ENCODE measurements at places on chromosomes 13 and 19.

DNA sequence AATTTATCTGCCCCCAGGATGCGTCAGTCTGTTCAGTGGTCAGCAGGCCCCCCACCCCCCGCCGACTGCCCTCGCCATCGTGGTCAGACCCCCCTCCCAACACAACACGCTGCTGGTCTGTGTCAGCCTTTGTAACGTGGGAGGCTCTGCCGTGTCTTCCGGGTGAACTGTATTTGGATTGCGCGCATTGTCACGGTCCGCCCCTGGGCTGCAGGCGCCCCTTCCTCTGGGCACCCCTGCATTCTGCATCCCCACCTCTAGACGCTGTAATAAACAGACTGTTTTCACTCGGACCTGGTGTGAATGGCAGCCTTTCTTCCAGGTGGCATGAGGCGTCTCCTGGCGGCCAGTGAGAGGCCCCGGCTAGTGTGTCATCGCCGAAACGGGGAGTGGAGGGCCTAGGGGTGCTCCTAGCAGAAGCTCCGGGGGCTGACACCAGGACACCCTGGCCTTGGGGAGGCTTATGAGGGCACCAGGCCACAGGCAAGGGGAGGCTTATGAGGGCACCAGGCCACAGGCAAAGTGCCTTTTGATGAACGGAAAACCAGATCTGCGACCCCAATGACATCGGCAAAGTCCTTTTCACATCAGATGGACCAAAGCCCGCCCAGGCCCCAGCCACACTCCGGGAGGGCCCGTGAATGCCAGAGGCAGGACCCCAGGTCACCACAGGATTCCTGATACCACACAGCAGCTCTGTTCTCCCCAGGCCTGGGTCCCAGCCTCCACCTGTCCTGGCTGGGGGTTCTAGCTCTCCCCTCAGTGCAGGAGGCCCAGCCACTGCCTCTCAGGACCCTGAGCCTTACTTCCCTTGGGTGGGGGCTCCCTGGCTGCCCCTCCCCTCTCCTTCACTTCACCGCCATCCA is 3.6 kb downstream of the PLEKHJ1 start:
- DNase-seq, result no peak

DNA sequence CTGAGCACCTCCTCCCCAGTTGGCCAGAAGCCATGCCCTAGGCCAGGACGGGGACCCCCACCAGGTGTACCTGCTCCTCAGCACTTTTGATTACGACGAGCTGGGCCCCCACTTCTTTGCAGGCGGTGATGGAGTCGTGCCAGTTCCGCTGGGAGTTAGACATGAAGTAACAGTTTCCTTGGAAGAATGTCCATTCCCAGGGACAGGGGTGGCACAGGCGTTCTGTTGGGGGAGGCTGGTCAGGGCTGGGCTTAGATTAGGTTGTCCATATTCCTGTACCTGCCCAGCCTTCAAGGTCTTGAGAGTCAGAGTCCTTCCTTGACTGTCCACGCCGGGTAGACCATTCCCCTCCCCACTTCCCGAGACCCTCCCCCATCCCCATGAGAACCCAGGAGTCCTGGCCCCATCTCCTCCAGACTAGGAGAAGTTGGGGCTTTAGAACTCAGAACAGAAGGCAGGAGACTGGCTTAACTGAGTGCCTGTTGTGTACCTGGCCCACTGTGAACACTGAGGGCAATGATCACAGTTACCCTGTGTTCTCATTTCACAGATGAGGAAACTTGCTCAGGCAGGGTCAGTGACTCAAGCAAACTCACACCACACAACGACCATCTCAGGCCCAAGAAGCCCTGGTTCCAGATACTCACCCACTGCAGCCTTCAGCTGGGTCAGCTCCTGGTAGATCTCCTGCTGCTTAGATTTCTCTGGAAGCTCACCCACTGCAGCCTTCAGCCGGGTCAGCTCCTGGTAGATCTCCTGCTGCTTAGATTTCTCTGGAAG is 2.3 kb downstream of the CD209 start:
- no peak for DNase-seq

- no peak for DNase-seq
Observed at GRCh38 chr19:6092329-6093286, 17.7 kb downstream of the RFX2 start.

GRCh38 chr13:19606152-19606551 is 27.3 kb upstream of the MPHOSPH8 start:
- DNase-seq, result no peak

Data from activated T-cell treated with anti-CD3 and anti-CD28 coated beads for 4 hours (primary cell).